Psoas muscle (tissue), 8 donors: ENCODE measurements at places on chromosomes 13 and 19. TPM values are rescaled to one million over a fixed set of nuclear protein-coding genes. Genes with fewer than 3 reads are reported as not detected.
A peak's percentile ranks its signal among the peaks of the same experiment; 100 is the strongest.

- no peak for DNase-seq
Measured at GRCh38 chr13:46405457-46405856, 18.4 kb upstream of the RUBCNL start.

MYH14 gene
- polyA plus RNA-seq, result 55.4 TPM

ZNF564 gene
- polyA plus RNA-seq, result 6.0 TPM

GRCh38 chr13:73303851-73304250, 245.0 kb downstream of the KLF5 start:
- DNase-seq, result no peak

DNA sequence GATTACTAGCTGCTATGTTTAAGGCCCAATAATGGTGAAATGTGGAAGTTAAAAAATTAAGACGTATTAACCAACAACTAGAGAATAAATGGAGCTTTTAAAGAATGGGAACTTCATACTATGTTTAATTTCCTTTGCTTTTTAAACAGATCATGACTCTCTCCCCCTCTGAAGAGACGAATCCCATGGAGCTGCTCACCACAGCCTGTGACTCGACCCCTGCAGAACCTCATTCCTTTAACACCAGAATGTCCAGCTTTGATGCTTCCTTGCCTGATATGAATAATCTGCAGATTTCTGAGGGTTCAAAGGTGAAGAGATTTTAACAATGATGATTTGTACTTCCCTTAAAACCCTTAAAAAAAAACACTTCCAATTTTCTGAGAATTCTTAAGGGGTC, 53.0 kb downstream of the ZAR1L start:
- no peak for DNase-seq

CHAMP1 gene
- 11.7 TPM for polyA plus RNA-seq

GRCh38 chr13:20803180-20803965, 29.6 kb upstream of the EEF1AKMT1 start:
- no peak for DNase-seq

DNA sequence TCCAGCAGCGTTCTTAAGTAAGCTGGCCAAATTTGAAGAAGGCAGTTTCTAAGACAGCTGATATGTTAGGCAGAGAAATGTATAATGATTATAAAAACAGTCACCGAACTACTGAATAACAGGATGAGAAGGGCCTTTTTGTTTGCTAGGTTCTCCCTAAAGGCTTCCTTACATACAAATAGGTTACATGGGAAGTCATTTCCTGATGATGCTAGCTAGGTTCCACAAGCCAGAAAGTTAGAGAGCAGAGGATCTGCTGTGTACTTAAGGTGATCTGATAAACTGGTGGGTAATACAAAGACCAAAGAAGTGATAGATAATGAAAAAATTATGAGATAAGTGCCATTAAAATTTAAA, 139.7 kb downstream of the VWA8 start:
- DNase-seq, result no peak

ACER1 gene
- polyA plus RNA-seq, result not detected

EBPL gene
- polyA plus RNA-seq, result 7.0 TPM

GRCh38 chr13:105513448-105513847, 1022.0 kb downstream of the EFNB2 start:
- DNase-seq, result no peak

NUDT15 gene
- polyA plus RNA-seq, result 17.7 TPM

DNA sequence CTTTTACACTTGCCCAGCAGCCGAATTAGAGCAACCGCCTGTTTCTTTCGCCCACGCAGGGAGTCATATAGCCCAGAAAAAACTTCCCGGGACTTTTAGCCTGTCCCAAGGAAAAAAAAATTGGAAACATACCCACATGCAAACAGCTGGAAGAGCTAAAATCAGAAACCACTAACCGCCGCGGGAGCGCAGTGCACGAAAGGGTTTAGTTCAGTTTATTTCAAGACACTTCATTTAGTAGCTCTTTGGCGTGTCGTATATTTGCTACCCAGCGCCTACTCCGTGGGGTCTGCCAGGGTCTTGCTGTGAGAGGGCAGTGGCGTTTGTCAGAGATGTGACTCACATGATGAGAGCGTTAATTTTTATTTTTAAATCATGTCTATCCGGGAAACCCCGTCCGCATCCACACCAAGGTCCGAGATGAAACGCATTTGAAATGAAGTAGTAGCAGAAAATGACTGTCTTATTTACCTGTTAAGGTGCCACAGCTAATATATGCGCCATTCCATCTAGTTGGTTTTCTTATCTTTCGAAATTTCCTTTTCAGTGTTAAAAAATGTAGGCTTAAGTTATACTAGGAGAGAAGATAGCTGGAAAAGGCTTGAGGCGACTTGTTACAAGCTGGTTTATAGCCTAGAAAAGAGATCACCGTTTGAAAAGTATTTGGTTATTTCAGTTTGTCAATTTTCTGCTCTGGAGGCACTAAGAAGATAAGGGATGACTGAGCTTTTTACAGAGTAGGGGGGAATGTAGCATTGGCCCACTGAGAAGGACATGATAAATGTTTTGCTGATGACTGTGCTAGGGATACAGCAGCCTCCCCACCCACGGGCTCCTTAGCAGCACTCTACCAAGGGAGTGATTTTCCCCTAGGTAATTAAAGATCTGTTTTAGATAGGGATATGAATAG, 1.7 kb downstream of the KLF5 start:
- peak; percentile 61 for DNase-seq

- no peak for DNase-seq
Measured at GRCh38 chr19:5440299-5440698, 14.9 kb upstream of the ZNRF4 start.

NLRP9 gene
- not detected for polyA plus RNA-seq

- no peak for DNase-seq
Measured at GRCh38 chr13:74110053-74110452, 24.2 kb downstream of the KLF12 start.

- DNase-seq, result no peak
Measured at GRCh38 chr13:42048342-42048683, at the start of gene DGKH. Gene DGKH (plus strand): TSS chr13:42048648. CDS start chr13:42048774, 126 bp downstream.

GRCh38 chr13:23356368-23356767, 77.1 kb downstream of the SACS start:
- no peak for DNase-seq

DNA sequence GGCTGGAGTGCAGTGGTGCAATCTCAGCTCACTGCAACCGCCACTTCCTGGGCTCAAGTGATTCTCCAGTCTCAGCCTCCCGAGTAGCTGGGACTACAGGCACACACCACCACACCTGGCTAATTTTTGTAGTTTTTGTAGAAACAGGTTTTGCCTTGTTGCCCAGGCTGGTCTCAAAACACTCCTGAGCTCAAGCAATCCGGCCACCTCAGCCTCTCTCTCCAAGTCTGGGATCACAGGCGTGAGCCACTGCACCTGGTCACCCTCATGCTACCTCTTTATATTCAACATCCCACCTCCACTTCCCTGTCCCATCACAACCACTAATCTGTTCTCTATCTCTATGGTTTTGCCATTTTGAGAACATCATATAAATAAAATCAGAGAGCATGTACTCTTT, 155.7 kb downstream of the PTPRS start:
- no peak for DNase-seq

DNA sequence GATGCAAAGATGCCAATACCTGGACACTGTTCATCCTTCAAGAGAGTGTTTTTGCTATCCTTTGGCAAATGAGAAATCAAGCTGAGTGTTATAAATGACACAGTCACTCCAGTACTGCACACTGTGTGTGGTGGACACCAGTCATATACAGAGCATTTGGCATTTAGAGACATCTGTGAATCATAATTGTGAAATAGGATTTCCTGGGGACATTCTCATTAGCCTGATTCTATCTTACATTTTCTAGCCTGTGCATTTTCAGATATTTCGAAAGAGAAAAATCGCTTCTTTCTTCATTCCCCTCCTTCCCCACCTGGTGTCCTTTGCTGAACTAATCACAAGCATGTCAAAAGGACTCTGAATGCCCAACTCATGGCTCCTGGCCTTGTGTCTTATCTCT, 781.0 kb upstream of the ARGLU1 start:
- no peak for DNase-seq

IRF2BP1 gene
- polyA plus RNA-seq, result 12.6 TPM

- DNase-seq, result no peak
Measured at GRCh38 chr19:13965926-13966683, 13.8 kb downstream of the DCAF15 start.

DNA sequence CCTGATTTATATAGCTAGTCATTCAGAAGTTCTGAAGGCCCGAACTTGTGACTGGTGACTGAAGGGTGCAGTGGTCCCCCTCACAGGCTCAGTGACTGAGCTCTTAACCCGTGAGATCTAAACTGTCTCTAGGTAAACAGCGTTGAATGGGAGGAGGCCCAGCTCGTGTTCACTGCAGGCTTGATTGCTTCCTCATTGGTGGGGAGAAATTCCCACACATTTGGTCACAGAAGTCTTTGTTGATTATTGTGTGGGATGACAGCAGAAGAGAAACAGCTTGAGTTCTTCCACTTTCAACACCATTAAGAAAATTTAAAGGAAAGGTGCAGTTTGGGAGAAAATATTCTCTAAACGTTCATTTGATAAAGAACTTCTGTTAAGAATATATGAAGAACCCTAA, 1178.0 kb downstream of the UQCRFS1 start:
- no peak for DNase-seq

TEX26 gene
- not detected for polyA plus RNA-seq

GRCh38 chr13:49587311-49587847, 2.0 kb upstream of the RCBTB1 start:
- DNase-seq, result no peak

KLF1 gene
- polyA plus RNA-seq, result not detected
